ENCODE measurements at places on chromosomes 5 and 9.

GRCh38 chr9:135574943-135575342 is 13.4 kb downstream of the PAEP start:
- no peak for DNase-seq

DNA sequence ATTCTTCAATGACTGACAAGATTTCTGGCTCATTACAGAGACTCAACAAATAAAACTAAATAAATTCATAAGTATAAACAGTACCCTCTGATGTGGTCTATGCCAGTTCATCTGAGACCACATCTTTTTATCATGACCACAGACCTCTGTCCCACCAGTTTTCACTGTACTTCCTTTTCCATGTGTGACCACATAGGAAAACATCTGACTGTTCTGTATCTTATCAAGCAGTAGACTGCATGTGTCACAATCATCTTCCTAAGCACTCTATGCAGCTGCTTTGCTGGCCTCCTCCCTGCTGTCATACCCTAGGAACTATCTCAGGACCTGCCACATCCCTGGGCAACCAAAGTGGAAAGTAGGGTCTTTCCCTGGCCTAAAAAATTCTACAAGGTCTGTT is 205.0 kb upstream of the ZNF462 start:
- DNase-seq, result no peak

GRCh38 chr9:105157171-105157583 is 87.3 kb upstream of the SLC44A1 start:
- peak; percentile 80 for DNase-seq

GRCh38 chr5:151624476-151624875 is 33.3 kb upstream of the FAT2 start:
- no peak for DNase-seq

GRCh38 chr5:181043285-181044092 is 3.4 kb downstream of the BTNL9 start:
- DNase-seq, result no peak

GRCh38 chr5:67195406-67196275 is 958 bp downstream of the CD180 start:
- no peak for DNase-seq

DNA sequence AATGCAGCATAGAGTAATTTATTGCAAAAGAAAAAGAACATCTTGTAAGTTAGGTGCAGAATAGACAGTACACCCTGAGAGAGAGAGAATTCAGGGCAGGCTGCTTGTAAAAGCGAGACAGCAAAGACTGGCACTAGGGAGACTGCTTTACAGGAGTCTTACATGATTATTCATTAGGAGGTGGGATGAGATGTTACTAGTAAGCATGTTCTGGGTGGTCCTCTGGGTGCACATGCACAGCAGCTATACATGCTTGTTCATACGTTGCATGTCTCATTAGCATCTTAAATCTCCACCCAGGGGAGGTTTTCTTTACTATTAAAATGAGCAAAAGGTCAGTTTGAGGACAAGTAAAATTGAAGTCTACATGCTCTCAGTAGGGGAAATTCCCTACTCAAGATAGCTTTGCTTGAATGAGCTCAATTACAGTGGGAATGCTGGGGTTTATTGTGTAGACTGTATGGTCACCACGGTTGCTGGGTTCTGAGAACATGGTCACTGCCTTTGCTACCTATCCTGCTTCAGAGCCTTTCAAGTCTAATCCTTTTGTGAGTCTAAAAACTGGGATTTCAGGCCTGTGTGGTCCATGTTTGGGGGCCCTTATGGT is 60.6 kb downstream of the RGS7BP start:
- no peak for DNase-seq
